Posterior vena cava (tissue), 2 donors: ENCODE measurements at places on chromosomes 1 and 21. TPM values are rescaled to one million over a fixed set of nuclear protein-coding genes. Genes with fewer than 3 reads are reported as not detected.
A peak's percentile ranks its signal among the peaks of the same experiment; 100 is the strongest.

DNA sequence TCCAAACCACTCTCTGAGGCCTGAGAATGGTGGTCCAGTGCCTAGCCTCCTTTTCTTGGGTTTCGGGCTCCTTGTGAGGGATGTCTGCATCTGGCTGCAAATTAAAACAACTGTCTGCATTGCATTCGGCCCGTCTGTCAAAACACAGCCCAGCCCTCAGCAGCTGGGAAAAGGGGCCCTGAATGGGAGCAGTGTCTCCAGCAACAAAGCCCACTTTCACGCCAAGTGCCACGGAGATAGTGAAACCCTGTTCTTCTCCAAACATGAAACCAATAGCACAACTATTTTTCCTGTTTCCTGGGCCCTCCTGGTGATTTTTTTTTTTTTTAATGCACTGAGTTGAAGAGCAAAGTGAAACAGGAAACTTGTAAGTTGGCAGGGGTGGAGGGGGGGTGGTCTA is 138.4 kb downstream of the PLXNA2 start:
- DNase-seq, result peak; percentile 29

Gene TMEM269
- total RNA-seq, result not detected

Gene RGS4
- total RNA-seq, result 12.8 TPM

Gene AZIN2
- 4.0 TPM for total RNA-seq

GRCh38 chr1:204505674-204506200 is 10.5 kb upstream of the MDM4 start:
- no peak for DNase-seq

GRCh38 chr1:117656202-117656641 is 50.4 kb downstream of the TENT5C start:
- DNase-seq, result no peak

Gene IVL
- total RNA-seq, result not detected

DNA sequence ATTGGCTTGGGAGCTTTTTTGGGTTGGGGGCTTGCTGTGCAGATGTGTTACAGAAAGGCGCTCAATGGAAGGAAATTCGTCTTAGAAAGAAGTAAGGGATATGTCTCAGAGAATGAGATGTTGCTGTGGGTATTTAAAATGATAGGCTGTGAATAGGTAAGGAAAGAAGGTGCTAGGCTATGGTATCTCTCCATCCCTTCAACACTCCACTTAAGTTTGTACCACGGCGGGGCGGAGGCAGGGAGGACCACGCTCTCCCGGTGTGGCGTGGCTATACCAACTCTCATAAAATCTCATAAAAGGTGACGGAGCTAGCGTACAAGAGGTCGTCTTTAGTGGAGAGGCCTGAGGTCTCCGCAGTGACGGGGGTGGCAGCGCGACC is 305 bp upstream of the RPS6KC1 start:
- DNase-seq, result no peak

DNA sequence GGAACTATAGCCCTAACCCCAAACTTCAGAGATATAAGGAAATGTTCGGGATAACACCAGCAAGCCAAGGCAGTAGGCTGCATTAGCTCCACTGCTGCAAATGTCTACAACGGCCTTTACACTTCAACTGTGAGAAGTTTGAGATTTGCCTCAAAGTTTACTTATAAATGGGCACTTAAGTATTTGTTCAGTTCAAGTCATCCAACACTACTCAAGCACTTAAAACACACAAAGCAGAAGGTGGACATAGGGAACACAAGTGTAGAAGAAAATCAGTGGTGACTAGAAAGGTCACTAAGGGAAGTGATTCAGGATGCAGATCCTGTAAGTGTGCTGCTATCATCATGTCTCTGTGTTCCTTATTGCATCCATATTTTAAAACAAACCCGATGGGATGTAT is 220.6 kb downstream of the SLC45A1 start:
- DNase-seq, result no peak

Gene RUNX3
- 5.0 TPM for total RNA-seq

DNA sequence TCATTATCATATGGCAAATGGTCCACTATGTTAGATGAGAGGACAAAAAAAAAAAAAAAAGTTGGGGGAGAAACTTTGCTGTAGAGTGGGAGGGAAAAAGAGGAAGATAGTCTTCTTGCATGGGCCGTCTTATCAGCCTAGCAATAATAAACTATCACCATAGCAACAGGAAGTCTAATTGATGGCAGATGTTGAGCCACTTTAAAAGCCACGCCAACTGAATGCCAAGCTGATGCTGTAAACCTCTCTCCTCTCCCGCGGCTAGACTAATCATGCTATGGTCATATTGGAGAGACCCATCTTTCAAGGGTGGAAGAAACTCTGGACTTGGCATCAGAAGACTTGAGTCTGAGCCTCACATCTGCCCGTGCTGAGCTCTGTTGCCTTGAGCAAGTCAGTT is 122.2 kb upstream of the HOOK1 start:
- DNase-seq, result no peak

GRCh38 chr1:18452550-18452949 is 28.2 kb upstream of the KLHDC7A start:
- no peak for DNase-seq

DNA sequence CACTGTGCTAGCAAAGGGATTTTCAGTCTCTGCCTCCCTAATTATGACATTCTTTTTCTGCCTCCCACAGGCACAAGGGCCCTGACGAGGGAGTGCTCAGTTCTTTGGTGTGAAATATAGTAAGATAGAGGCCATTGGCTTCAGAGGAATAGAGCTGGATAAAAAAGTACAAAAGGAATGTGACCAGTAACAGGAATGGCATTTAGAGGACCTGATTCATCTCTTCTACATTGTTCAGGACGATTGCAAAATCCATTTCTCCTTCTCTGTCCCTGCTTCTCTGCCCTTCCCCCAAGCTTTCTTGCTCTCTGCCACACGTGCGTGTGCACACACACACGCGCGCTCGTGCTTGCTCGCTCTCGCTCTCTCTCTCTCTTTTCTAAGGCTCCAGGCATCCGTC is 668.2 kb downstream of the KIF26B start:
- DNase-seq, result no peak

- no peak for DNase-seq
These were observed 32.1 kb downstream of the PCSK9 start for GRCh38 chr1:55071477-55071876.

- peak; percentile 87 for DNase-seq
These were observed 154.4 kb downstream of the PLPP3 start for GRCh38 chr1:56424744-56425493.

Gene KRTAP13-2
- not detected for total RNA-seq

GRCh38 chr21:42101246-42101645 is 30.1 kb downstream of the UMODL1 start:
- no peak for DNase-seq

Gene PYHIN1
- total RNA-seq, result 3.4 TPM

Gene HCN3
- 1.4 TPM for total RNA-seq

DNA sequence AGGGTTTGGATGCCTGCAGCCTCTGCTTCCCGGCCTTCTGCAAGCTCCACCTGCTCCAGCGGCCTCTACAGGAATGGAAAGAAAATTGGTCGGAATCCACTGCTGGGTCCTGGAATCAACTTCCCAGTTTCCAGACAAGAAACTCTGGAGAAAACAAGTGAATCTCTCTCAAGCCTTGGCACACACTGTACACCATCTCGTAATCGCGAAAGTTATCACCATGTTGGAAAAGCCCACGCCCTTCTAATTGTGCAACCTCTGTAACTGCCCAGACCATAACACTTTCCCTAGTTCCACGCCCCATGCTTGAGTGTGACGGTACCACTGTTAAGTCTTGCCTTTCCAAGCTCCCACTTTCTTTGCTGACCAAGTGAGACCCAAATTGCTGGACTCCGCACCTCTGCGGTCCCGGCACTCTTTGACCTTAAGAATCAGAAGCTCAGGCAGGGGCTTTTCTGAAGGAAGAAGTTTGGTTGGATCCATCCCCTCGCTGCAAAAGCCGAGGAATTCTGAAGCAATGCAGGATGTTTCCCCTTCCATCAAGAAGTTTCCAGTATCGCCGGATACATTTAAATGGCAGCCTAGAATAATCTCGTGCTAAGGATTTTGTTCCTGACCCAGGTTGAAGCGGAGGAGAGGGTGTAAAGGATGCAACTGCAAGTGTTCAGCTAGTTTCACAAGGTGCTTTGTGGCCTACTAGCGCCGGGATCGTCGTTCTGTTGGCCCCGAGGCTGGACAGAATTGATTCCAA is 6.2 kb downstream of the NR5A2 start:
- no peak for DNase-seq

GRCh38 chr1:40308036-40308727 is 8.9 kb downstream of the COL9A2 start:
- no peak for DNase-seq

- no peak for DNase-seq
These were observed at the start of gene NHLH2 for GRCh38 chr1:115840605-115841460. TSS of gene NHLH2 (minus strand) at chr1:115841126. CDS start at chr1:115838372, 2,754 bp downstream.

DNA sequence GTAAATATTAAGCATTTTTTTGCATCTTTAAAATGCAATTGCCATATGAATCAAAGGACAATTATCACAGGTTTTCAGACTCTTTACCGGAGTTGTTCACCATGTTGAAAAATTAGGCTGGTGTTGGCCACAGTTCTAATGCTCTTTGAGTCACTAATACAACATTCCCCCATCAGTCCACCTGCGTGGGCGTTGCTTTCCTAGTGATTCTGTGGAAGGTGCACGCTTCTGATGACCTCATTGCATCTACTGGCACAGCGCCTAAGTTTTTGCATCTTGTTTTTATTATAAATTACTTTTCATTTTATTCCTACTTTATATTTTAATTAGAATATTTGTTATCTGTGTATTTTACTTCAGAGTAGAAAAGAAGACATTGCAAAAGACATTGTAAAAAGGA is 4.7 kb upstream of the F5 start:
- DNase-seq, result no peak

- peak; percentile 63 for DNase-seq
These were observed 67.9 kb downstream of the ATP5PO start for GRCh38 chr21:33847588-33848248.

DNA sequence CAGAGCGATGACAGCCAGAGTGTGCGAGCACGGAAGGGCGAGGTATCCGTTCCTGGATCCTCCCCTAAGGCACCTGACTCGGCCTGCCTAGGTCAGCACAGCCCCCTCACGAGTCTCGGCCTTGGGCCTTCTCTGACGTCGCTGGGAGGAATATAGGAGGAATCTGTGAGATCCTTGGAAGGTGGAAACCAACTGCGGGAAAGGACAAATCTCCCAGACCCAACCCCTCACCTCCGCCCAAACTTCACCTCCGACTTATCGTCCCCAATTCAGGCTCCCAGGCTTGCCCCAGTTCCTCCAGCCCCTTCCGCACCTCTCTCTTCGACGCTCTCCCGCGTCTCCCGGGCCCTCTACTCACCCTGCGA is 494 bp downstream of the APH1A start:
- DNase-seq, result no peak

- no peak for DNase-seq
These were observed 6.3 kb upstream of the RC3H1 start for GRCh38 chr1:174028495-174028894.

DNA sequence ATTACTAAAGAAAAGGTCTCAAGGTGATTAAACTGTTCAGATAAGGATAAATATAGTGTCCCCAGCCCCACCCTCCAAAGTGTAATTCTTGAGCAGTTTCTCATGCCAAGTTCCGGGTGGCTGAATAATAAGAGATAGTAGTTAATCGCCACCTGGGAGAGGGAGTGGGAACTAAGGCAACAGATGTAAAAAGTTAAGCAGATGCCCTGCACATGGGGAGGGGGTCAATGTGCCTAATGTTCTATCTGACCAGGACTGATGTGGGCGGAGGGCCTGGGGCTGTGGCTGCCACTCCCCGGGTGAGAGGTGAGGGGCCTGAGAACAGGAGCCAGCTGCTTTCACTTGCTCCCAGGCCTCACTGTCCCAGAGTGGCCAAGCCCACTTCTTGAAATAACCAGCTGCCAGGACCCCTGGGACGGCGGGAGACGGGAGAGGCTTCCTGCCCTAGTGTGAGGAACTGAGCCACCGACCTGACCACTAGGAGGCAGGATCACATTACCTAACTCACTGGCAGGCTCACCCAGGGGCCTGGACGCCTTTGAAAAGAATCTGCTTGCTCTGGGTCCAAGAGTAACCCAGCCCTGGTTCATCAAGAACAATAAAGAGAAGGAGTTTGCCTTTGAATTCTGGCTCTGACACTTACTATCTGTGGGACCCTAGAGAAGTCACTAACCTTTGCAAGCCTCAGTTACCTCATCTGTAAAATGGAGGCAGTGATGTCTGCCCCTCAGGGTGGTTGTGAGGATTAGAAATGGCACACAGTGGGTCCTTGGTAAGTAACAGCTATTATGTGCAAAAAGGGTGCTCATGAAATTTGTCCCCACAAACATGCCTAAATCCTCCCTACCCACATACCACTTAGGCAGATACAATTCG is 179.2 kb downstream of the ATG4C start:
- DNase-seq, result no peak

Gene FLVCR1
- total RNA-seq, result 5.9 TPM

GRCh38 chr1:155871390-155871789 is 12.0 kb downstream of the SYT11 start:
- no peak for DNase-seq

DNA sequence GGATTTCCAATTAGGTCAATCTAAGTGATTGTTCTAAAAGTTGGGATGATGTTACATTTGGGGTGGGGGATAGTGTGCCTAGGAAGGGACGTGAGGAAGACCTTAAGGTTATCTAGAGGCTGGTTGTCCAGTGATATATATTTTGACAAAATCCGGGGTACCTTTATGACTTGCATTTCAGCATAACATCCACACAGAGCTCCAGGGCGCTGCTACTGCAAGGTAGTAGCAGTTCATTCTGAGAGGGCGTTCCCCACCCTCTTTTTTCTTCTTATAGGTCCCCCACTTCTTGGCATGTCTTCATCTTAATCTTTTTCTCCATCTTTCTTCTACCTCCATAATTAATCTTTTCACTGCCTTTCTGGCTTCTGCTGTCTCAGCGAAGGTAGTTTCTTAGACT is 161.9 kb downstream of the CACNA1E start:
- no peak for DNase-seq

GRCh38 chr1:183349201-183349711 is 68.9 kb downstream of the NMNAT2 start:
- no peak for DNase-seq

GRCh38 chr1:175193527-175193910 is 943 bp upstream of the KIAA0040 start:
- no peak for DNase-seq

DNA sequence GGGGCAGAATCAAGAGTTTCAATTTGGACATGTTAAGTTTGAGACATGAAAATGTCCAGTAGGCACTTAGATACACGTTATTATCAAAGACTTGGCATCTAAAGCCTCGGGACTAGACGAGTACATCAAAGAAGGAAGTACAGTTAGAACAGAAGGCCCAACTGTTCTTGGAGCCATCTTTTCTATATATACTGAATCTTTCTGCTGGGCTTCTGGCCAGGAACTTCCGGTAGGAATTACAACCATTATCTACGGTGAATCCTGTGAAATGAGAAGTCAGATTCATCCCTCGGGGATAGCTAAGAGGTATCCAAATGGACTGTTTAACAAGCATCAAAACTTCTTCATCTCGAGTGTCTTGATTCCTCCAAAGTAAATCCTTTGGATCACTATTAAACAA is 34.4 kb upstream of the NRDC start:
- DNase-seq, result no peak

DNA sequence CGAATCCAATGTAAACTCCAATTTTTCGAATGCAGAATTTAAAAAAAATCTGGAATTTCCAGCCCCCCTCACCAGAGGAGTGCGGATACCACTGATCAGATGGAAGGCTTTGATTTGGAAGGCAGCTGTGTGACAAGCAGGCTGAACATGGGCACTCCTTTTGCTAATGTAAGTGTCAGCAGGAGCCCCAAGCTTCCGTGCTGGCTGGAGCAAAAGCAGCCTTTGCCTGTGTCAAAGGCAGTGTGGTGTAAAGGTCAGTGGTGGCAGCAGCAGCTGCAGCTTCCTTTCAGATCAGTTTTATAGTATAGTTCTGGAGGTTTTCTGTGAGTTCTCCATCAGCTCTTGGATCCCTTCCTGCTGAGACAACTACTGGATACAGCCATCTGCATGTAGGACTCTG is 259.9 kb downstream of the CTH start:
- DNase-seq, result no peak
